Left kidney (tissue), 8 donors: ENCODE measurements at places on chromosomes 5 and 9. TPM values are rescaled to one million over a fixed set of nuclear protein-coding genes. Genes with fewer than 3 reads are reported as not detected.
A peak's percentile ranks its signal among the peaks of the same experiment; 100 is the strongest.

DNA sequence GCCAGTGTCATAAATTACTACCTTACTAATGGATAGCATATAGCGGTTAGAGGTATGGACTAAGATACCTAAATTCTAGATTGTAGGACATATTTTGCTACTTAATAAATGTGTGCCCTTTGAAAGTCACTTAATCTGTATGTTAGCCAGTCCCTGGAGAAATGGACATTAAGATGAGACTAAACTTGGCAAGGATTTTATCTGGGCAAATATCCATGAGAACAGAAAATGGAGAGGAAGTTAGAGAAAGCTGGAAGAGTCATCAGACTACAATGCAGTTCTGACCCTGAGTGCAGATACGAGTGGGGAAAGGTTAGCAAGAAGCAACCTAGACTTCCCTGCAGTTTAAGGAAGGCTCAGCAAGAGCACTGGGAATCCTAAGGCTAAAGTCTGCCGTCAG is 33.0 kb downstream of the TBCA start:
- DNase-seq = no peak

GRCh38 chr5:55657443-55657842 is 54.7 kb downstream of the SLC38A9 start:
- DNase-seq = no peak

- peak; percentile 42 for DNase-seq
Observed at GRCh38 chr5:69368458-69369339, 621 bp downstream of the AK6 start.

DNA sequence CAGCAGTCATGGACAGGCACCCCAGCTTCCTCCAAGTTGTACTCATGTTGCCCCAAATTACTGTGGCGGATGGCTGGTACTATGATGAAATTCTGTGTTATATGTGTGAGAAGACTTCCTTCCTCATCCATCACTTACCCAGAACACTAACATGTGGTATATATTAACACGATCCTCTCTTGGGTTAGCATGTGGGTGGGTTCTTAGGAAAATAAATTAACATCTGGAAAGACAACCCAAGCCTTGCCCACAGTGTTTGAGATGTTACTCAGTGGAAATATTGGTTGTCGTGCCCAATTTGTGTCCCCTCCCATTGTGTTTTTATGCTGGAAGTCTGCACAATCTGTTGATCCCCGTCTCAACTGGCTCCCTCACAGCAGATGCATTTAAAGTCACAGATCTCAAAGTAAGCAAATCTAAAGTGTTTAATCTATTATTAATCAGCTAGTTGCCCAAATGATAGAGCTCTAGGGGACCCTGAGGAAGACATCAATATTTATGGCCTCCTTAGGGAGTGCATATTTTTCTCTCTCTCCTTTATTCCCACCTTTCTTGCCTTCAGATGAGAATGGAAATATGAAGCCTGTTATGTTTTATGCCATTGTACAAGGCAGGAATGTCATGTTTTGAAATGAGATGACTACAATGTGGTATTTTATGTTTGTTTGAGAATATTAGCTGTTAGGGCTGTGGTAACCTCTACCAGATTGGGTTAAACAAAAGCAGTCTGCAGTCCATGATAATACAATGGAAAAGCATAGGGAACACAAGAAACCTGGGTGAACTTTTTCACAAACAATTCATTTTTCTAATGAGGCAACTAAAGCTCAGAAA is 93.9 kb downstream of the GRIA1 start:
- DNase-seq = no peak

- no peak for DNase-seq
Observed at GRCh38 chr9:128182893-128183588, 8.3 kb downstream of the CIZ1 start.

DNA sequence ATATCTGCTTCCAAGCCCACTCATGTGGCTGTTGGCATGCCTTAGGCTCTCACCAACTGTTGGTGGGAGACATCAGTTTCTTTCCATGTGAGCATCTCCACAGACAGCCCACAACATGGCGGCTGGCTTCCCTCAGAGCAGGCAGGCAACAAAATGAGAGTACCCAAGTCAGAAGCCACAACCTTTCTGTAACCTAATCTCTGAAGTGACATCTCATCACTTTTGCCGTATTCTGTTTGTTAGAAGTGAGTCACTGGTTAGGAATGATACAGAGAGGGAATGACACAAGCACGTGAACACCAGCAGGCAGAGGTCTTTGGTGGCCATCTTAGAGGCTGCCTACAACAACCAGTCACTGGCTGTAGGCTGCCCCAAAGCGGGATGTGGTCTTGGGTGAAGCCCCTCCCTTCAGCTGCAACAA is 88.6 kb upstream of the RASGRF2 start:
- no peak for DNase-seq

GRK6 gene
- polyA plus RNA-seq = 24.2 TPM
